ENCODE measurements at places on chromosomes 11 and 22.
A peak's percentile ranks its signal among the peaks of the same experiment; 100 is the strongest.

GRCh38 chr22:19719050-19719482, 4.3 kb upstream of the GP1BB start:
- no peak for DNase-seq

GRCh38 chr11:8745431-8746253, 63.0 kb downstream of the RPL27A start:
- DNase-seq, result peak; percentile 19

DNA sequence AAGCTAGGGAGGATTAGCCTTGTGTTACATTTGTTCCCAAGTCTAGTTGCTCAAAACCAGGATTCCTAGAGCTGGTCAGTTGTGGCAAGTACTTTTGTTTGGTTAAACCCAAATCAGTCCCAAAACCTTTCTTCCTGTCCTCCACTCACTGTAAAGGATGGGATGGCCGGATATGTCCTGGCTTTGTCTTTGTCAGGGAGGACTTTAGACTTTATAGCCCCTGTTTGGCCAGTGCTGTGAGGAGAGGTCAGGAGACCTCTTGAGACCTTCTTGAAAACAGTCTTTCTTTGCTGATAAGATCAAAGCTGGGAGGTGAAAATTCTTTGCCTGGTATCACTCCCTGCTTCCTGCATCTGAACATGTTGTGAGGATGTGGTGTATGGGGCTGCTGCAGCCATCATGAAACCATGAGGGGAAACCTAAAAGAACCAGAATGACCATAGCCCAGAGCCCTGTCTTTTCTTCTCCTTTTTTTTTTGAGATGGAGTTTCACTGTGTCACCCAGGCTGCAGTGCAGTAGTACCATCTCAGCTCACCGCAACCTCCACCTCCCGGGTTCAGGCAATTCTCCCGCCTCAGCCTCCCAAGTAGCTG, 43.6 kb upstream of the FTH1 start:
- DNase-seq, result no peak

GRCh38 chr11:30100495-30100894, 83.7 kb upstream of the KCNA4 start:
- DNase-seq, result no peak

- DNase-seq, result no peak
These were observed 3.6 kb downstream of the TNNI2 start for GRCh38 chr11:1842149-1843097.

- peak; percentile 84 for DNase-seq
These were observed 28.8 kb downstream of the TBC1D22A start for GRCh38 chr22:46791201-46791731.

Measured in sigmoid colon (tissue), 7 donors.